ENCODE measurements at places on chromosomes 16 and 17. TPM values are rescaled to one million over a fixed set of nuclear protein-coding genes. Genes with fewer than 3 reads are reported as not detected.
A peak's percentile ranks its signal among the peaks of the same experiment; 100 is the strongest.

GRCh38 chr17:81900181-81900820 is 1.7 kb upstream of the NPB start:
- peak; percentile 33 for DNase-seq

DNA sequence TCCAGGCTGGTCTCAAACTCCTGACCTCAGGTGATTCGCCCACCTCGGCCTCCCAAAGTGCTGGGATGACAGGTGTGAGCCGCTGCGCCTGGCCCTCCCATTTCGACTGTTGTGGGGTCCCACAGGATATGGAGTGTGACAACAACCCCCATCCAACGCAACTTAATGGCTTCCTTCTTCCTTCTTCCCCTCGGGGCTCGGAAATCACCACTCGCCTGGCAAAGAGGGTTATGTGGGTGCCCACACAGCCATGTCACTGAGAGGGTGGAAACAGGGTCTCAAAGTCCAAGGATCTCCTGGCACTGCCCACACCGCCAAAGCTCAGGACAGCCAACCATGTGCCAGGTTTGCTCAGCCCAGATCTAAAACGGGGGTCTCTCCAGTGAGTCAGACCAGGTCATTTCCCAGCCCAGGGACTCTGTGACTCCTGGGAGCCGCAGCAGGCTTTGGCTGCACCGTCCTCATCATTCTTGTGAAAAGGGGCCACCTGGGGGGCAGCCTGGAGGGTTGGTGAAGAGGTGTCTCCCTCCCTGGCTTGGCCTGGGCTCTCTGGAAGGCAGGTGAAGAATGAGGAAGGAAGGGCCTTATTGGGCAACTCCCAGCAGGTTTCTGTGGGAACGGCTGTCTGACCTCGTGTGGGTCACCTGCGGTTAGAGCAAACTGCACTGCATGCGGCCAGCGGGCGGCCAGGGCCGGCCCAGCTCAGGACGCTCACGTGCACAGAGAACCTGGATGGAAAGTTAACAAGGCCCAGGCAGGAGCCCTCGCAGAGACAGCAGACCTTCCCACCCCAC is 25.3 kb upstream of the LITAF start:
- no peak for DNase-seq

DNA sequence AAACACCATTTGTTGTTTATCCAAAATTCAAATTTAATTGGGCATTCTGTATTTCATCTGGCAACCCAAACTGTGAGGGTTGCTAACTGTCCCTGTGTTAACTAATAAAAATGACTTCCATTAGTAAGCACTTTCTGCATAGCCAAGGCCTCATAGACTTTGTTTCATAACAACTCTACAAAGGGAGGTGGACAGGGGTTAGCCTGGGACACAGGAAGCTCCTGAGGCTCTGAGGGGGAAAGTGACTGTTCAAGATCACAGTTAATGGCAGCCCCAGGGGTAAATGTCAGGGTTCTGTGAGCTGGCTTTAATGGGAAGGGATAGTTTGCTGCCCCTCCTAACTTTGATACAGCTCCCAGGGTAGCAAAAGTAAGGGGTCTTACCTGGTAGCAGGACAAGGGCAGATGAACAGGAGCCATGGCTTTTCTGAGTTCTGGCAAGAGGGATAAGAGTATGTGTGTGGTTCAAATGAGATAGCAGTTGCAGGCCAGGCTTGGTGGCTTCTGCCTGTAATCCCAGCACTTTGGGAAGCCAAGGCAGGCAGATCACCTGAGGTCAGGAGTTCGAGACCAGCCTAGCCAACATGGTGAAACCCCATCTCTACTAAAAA is 2.2 kb downstream of the HEATR9 start:
- DNase-seq, result no peak

DNA sequence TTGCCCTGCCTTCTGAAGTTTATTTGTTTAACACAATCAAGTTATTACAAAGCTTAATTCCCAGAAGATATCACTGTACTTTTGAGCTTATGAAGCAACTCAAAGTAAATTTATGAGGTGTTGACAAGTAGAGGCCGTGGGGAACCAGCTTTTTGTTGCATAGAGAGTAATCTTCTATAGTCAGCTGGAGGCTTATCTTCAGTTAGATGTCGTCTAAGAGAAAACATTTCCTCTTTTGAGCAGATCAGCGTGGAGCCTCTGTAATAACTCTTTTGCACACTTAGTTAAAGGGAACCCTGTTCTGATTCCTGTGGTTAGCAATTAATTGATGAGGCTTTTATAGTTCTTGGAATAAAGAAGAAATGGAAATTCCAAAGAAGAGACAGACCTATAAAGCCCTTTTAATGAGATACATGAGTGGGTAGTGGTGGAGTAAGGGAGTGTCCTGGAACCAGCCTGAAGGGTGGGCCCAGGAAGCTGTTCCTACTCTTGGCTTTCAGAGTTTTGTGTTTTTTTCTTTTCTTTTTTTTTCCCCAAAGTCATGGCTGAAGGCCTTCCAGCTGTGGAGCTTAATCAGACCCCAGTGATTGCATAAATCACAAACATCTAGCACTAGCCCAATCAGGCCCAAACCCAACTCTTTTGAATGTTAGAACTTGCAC is 28.9 kb upstream of the MAP3K14 start:
- peak; percentile 33 for DNase-seq

DNA sequence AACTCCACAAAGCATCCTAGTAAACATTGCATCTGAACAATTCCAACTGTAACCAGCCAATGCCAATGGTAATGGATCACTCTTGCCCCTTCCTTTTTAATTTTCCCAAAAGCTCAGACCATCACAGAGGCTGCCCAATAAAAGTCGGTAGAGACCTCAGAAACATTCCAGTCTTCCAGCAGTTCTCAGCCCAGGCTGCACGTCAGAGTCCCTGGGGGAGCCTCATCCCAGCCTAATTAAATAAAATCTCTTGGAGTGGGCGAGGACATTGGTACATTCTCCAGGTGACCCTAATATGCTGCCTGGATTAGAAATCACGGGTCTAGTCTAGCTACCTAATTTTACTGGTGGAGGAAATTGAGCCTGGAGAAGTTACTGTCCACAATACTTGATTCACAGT is 117.1 kb upstream of the MYOCD start:
- no peak for DNase-seq

DNA sequence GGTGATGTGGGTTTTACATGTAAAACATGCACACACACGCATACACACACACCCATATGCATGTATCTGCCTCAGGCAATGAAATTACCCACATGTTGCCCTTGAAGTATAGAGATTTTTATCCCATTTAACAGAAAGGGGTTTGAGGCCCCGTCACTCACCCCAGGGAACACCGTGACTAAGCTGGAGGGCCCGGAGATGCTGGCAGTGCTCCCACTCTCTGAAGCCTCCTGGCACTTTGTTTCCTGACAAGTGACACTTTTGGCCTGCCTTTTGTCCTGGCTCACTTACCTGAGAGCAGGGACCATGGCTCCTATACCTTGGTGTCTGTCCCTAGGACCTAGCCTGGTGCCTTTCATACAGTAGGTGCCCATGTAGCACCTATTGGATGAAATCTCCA is 50.0 kb upstream of the TNRC6C start:
- DNase-seq, result no peak

GRCh38 chr17:15289285-15290183 is 24.4 kb upstream of the PMP22 start:
- DNase-seq, result no peak

GRCh38 chr17:1545618-1546017 is 17.0 kb downstream of the PITPNA start:
- no peak for DNase-seq

- peak; percentile 68 for DNase-seq
Observed at GRCh38 chr16:15976929-15977637, 27.7 kb downstream of the ABCC1 start.

DNA sequence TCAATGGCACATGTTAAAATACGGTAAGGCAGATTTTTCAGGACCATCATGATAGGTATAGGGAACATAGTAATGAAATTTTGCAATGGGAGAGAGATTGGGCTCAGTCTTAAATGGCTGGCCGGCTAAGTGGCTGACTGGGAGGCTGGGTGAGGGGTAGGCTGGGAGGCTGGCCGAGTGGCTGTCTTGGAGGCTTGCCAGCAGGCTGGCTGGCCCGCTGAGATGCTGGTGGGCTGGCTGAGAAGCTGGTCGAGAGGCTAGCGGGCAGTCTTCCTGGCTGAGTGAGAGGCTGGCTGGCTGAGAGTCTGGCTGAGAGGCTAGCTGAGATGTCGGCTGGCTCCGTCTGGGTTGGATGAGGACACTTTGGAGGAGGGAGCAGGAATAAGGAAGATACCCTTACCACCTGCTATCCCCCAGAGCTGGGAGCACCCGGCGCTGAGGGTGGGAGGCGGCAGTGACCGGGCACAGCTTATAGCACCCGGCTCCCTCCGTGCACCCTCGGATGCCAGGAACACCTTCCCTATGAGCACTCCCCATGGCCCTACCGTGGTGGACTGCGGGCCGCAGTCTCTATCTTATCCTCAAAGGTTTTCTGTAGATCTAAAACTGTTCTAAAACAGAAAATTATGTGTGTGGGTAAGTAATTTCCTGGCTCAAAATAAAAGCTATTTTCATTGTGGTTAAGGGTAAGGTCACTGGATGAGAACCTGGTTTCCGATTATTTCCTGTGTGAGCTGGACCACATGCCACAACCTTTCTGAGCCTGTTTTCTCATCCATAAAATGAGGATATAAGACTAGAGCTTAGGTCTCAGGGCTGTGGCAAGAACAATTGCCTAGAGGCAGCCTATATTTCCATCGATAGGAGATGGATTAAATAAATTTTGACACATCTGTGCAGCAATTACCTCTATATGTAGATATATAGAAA is 34.5 kb upstream of the TMC5 start:
- DNase-seq, result peak; percentile 43

DNA sequence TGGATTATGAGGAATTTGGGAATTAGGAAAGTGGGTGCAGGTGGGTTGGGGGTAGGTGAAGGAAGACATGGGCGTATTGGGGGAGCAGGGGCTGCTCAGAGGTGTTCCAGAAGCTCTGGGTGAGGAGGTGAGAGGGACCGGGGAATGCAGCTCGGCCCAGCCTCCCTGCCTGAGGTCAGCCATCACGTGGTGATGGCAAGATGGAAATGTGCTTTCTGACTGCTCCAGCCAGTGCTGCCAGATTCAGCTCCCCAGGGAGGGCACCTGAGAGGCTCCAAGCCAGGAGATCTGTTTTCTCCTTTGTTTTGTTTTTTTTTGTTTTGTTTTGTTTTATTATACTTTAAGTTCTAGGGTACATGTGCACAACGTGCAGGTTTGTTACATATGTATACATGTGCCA is 35.2 kb upstream of the STH start:
- no peak for DNase-seq

DNA sequence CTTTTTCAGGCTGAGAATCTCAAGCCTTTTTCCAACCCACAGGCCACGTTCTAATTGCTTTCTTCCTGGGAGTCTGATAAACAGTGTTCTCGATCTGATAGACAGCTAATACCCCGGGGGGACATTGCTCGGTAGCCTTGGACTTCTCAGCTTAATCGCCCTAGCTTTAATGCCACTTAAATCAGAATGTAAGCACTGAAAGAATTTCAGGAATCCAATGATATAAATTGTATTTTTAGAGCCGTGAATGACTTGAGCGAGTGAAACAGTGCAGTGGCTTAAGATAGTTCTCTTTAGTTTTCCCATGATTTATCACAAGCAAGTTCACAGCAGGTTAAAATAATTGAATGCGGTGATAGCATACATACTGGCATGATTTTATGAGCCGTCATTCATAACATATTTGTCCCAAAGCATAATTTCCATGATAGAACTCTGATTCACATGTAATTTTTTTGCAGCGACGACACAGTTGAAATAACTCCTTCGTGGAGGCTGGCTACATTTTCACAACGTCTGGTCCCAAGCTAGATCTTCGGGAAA is 116.1 kb upstream of the MYOCD start:
- no peak for DNase-seq

- peak; percentile 69 for DNase-seq
Observed at GRCh38 chr17:17361867-17362539, 58.8 kb downstream of the NT5M start.

DNA sequence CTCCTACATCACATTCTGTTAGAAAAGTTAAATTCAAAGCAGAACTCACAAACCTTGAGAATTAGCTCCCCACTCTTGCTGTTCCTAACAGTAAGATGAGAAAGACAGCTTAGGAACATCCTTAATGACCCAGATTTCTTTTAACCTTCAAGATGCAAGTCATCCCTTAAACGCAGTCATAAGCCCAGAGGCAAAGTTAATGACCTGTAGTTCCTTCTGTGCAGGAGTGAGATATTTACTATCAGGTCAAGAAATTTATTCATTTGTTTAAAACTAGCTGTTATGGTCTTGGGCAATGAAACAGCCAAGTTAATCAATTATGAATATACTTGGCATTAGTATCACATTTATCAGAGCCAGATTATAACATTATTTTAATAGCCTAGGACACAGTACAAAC is 37.1 kb downstream of the NXPH3 start:
- DNase-seq, result no peak

DNA sequence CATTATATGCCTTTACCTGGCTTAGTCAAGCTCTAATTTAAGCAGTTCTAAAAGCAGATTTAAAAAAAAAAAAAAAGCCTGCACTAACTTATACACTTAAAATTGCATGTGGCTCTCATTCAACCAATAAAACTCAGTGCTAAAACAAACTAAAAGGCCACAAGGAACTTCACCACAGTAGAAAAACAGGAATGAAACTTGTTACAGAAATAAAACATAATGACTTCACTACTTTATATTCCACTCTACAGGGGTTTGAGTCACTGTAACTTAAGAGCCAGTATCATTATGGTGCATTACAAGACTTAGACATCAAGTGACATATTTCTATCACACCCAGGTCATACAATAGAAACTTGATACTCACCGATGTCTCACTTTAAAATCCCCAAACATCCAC is 11.1 kb downstream of the CA10 start:
- no peak for DNase-seq

- DNase-seq, result no peak
Observed at GRCh38 chr17:80433916-80434666, 19.1 kb downstream of the ENDOV start.

- no peak for DNase-seq
Observed at GRCh38 chr16:74951206-74951605, 33.7 kb downstream of the WDR59 start.

DNA sequence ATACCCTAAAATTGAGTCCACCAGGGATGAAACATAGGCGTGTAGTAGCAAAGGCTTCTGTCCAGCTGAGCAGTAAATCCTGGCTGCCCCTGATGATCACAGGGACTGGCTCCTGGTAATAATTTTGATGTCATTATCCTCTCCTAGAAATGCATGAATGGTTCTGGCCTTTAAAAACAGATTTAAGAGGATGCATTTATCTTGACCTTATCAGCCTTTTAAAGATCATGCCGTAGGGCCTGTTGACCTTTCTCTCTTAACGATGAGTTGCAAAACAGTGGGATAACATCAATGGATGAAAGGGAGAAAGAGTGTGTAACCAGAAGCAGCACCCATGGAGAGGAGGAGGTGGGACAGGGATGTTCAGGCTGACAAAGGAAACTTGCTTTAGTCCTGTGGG is 128.5 kb downstream of the CA10 start:
- DNase-seq, result no peak

Gene CIBAR2
- polyA plus RNA-seq, result 0.09 TPM

Gene CCL22
- not detected for polyA plus RNA-seq

Gene MYH8
- not detected for polyA plus RNA-seq

Gene TBC1D26
- not detected for polyA plus RNA-seq

Gene VTN
- polyA plus RNA-seq, result 3.8 TPM

Gene TLCD1
- 1.5 TPM for polyA plus RNA-seq

All from right cardiac atrium (tissue), 5 donors.